ENCODE measurements at places on chromosomes 7 and 10.
A peak's percentile ranks its signal among the peaks of the same experiment; 100 is the strongest.

DNA sequence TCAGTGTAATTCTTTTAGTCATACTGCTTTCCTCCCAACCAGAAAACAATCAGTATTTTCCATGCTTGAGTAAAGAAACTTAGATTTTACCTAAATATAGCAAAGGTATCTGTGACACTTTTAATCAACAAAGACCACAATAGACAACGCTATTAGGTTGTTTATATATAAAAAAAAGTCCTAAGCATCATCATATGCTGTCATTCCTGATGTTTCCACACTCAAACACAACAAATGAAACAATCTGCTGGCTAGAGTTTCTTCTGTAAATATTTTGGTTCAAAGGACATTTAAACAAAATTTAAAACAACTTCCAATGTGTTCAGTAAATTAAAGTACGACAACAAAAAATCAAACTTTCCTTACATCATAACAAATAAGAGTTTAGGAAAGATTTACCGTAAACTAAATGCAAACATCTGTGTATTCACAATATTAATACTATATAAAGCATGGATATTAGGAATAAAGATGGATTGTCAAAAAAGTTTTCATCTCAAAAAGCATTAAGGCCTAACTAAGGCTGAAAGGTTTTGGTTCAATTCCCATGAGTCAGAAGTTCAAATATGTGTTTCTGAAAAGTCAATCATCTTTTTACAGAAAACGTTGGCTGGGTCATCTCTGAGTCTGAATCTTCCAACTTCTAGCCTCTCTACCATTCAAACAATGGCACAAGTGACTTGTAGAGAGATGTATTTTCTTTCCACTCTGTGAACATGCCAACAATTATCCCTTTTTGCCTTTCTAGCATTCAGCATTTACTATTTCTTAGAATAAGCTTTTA, 157.1 kb downstream of the CRPPA start:
- H3K4me3 ChIP-seq = no peak overlapping the region
- H3K27ac ChIP-seq = no peak overlapping the region
- no peaks in the 10 kb centered on the region for H3K27me3 ChIP-seq
- no peaks in the 10 kb centered on the region for H3K36me3 ChIP-seq
- H3K4me1 ChIP-seq = no peaks in the 10 kb centered on the region

DNA sequence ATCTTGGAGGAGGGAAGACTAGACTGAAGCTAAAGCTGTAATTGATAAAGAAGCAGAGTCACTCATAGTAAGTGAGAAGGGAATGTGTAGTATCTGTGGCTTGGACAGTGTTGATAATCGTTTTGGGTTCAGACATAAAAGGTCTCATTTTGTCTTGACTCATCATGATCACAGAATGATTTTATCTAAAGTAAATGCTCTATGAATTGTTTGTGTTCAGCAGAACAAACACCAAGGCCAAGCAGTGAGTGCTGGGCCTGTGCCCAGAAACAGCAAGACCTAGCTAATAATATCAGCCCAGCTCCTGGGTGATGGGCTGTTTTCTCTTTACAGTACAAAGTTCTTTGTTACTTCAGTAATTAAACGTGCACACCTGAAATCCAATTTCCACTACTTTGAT, 26.7 kb upstream of the CD36 start:
- no peak overlapping the region for H3K27ac ChIP-seq
- no peaks in the 10 kb centered on the region for H3K36me3 ChIP-seq
- H3K4me3 ChIP-seq = no peak overlapping the region
- no peak for DNase-seq
- no peaks in the 10 kb centered on the region for H3K4me1 ChIP-seq

DNA sequence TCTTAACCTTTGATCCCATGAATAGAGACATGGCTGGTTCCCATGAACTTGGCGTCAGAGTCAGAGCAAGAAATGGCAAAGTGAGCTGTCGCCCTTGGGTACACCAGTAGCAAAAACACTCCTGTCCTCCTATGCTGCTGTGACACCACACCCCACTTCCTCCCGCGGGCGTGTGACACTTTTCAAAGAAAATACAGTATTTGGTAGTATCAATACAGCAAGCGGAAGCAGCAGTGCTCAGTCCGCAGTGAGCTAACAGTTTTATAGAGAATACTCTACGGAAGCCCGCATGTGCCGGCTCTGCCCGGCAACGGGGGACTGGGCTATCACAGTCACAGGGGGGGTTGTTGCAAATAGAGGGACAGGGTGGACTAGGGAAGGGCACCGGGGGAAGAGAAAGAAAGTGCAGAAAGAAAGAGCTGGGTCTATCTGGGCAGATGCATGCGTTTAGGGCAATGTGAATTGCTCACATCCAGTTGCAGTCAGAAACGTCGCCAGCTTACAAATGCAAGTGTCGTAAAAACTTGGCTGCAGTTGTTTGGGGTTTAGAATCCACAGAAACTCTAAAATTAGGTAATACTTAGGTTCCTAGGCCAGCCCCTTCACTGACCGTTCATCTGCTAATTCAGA, 49.8 kb downstream of the PRKCQ start:
- no peaks in the 10 kb centered on the region for H3K4me1 ChIP-seq
- DNase-seq = no peak
- H3K27ac ChIP-seq = no peak overlapping the region

DNA sequence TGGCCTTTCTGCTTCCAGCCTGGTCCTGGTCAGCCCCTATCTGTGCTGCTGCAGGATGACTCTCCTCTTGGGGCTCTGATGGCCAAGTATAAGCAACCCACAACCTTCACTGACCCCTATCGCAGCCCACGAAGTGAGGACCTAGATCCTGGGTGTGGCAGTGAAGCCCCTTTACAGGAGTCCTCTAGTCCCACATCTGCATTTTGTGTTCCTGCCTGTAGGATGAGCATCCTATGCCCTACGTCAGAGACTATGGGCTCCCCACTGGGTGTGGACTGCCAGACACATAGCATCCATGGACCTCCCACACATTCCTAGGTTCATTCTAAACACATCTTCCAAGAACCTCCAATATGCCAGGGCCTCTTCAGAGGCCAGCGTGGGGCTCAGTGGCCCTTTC, 29.0 kb downstream of the ARHGAP22 start:
- no peak for DNase-seq
- H3K36me3 ChIP-seq = no peaks in the 10 kb centered on the region
- no peaks in the 10 kb centered on the region for H3K27me3 ChIP-seq
- no peak overlapping the region for H3K27ac ChIP-seq
- H3K4me1 ChIP-seq = peaks cover 34% of the 10 kb centered on the region

GRCh38 chr7:22853674-22854157, 31.1 kb upstream of the TOMM7 start:
- no peak overlapping the region for H3K27ac ChIP-seq
- peak overlapping the region; percentile 54 for H3K4me3 ChIP-seq
- no peaks in the 10 kb centered on the region for H3K27me3 ChIP-seq
- H3K4me1 ChIP-seq = peaks cover 10% of the 10 kb centered on the region
- H3K36me3 ChIP-seq = peaks cover 5% of the 10 kb centered on the region
- DNase-seq = no peak
